HS-27A (cell line): ENCODE measurements at places on chromosomes 5 and 9.

DNA sequence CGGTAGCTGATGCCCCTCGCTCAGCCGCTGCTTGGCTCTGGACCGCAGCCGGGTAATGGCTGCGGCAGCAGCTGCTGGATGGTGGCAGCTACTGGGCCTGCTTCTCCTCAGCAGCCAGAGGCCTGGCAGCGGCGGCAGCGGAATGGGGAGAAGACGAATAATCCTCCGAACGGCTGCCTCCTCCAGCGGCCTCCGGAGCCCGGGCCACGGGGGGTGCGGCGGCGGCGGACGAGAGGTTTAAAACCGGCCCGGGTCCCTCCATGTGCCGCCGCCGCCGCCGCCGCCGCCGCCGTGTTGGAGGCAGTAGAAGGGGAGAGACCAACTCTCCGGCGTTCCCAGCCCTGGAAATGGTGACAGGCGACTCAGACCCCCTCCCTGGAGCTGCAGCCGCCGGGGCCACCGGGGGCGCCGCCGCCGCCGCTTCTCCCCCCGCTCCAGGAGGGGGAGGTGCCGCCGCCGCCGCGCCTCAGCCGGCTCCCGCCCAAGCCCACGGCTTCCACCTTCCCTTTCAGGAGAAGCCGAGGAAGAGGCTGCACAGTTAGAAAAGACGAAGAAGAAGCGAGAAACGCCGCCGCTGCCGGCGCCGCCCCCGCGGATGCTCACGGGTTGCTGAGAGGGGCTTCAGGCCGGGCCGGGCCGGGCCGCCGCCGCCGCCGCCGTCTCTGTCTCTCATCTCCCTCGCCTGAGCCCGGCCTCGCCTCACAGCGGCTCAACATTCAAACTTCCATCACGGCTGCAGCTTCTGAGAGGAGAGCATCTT, 118.4 kb upstream of the PRSS3 start:
- no peak for DNase-seq

GRCh38 chr5:62283861-62284260, 22.1 kb upstream of the KIF2A start:
- no peak for DNase-seq

DNA sequence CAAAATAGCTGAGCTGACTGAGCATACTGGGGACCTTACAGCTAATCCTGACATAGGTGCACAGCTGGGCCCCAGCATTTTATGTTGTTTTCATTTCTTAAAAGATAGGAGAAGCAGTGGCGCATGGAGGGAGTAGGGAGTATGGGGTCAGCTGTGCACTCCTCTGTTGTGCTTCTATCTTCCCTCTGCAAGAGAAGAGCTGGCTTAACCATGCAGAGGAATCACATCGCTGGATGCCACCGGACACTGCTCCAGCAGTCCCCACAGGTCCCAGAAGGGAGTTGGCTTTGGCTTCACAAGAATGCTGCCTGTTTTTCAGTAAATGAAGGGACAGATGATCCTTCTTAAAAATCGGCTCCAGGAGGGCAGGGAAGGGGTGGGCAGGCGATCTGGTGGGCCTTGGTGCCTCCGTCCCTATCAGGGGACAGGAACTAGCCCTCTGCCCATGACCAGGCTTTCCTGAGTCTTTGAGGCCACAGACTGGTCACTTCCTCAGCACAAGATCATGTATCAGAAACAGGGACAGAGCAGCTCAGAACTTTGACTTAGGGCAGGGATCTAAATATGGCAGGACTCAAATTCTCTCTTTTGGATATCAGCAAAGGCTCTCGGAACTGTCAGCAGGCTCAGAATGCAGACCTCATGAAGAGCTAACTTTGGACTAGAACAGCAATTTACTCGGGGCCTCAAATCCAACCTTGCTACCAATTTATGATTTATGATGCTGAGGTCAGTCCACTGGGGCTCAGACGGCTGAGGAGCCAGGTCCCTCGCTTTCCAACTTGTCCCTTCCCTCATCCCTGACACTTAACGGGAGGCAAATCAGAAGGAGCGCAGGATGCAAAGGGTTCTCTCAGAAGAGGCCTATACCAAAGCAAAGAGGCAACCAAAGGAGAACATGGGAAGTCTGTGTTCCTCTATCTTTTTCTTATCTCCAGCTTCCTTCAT, 47.2 kb downstream of the MARCHF3 start:
- no peak for DNase-seq

- no peak for DNase-seq
Observed at GRCh38 chr9:72930828-72931227, 22.0 kb downstream of the ALDH1A1 start.

- no peak for DNase-seq
Observed at GRCh38 chr5:67809589-67809988, 406.0 kb upstream of the PIK3R1 start.

DNA sequence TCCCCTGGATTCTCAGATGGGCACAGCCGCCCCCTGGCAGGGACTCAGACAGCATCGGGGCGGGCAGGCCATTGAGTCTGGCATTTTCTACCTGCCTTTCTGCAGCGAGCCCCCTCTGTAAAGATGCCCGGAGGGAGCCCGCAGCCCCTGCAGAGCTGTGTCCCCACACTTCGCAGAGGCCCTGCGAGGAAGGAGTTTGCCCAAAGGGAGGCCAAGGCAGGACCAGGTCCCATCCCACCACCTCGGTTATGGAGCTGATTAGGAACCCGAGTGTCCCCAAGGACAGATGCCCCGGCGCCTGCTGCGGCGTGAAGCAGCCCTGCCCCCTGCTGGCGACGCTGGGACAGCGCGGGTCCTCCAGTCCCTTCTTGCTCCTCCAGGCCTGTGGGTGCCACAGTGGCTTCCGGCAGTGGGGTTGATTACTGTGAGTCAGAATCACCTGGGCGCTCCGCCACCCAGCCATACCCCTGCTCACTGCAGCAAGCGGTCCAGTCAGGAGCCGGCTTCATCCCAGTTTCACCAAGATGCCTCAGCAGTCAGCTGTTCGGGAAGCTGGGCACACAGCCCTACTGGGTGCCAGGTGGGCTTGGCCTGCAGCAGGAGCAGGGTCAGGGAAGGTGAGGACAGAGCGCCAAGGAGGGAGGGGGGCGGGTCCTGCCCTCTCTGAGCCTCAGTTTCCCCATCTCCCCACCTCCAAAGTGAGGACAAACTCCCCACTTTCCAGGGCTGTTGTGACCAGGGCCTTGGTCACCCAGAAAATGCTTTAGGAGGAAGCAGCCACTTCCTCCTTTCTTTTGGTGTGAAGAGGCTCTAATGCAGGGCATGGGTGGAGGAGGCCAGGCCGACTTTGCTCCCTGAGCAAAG, 117.2 kb downstream of the RXRA start:
- DNase-seq, result peak; percentile 36

DNA sequence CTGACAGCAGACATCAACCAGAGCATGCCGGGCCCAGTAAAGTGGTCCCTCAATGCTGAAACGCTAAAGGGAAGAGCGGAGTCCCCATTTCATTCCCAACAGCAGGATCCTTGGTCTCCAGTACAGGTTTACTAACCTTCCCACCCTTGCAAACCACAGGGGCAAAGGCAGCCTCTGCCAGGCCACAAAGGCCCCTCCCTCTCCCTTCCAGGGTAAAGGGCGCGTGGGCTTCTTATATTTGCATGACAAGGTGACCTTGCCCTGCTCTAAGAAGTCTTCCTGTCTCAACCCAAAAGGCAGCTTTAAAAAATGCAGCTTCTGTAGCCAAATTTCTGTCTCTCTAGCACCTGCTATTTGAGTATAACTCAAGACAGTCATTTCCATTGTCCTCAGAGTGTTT, 131.5 kb upstream of the PTCH1 start:
- no peak for DNase-seq

DNA sequence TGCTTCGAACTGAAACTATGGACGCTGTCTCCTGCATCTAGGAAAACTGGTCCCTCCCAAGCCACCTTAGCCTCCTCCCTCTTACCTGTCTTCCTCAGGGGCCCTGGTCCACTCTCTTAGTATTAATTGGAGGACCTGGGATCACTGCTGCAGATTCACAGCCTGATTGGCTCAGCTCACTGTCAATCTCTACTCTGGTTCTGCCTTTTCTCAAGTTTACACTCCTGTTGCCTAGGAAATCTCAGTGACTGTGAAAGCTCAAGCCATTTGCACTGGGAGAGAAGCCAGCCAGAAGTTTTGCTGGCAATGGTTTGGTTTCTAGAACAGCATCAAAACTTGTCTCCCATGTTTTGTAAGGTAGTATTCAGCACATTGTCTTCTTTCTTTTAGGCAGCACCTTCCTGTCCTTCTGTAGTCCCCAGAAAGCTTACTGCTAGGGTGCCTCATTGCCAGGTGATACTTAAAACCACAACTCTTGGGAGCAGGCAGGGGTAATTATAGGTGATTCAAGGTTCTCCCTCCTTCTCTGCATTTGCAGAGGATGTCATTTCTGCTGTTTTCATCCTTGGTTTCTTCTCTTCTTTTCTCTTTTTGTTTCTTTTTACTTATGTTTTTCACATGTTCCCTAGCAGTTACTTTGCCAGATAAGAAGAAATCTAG, at the start of gene CAPSL:
Gene CAPSL, minus strand, starts transcription at position 55 of the 660 bp plus-strand sequence. CDS start 17,502 bp downstream, outside the sequence.
- DNase-seq, result no peak

DNA sequence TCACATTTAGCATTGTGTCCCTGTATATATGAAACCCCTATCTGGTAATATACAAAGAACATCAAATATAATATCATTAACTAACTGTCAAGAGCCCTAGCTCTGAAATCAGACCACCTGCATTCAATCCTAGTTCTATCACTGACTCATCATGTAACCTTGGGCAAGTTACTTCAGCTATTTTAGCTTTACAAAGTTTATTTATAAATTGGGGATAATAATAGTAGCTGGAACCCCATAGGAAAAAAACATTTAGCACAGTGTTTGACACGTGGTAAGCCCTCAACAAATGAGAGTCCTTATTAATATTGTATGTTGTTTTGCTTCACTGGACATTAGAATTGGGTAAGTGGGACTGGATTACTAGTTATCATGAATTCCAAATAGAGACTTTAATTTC, 157.5 kb downstream of the EBF1 start:
- DNase-seq, result no peak

DNA sequence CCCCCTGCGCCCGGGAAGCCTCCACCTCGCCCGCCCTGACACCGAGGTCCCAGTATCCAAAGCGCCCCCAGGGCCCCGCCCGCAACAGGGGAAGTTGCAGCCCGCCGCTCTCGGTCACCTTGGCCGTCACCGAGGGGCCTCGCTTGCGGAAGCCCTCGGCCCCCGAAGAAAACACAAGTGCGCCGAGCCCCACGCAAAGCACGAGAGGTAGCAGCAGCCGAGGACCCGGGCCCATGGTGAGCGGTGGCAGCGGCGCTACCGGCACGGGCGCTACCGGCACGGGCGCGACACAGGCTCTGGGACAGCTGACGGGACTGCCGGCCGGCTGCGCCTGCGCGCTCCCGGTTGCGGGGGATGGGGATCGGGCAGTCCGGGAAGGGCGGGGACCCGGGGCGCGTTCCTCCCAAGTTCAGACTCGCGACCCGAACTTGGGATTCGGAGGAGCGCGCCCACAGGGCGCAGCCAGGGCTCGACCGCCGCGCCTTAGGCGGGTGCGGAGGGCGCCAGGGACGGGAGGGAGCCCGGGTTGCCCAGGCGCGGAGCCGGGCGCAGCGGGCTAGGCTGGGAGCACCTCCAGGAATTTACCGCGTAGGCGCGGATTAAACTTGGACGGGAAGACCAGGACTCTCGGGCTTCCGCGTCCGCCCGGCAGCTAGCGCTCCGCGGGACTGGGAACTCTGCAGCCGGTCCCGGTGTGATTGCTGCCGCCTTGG, at the start of gene PPIC:
Gene PPIC, minus strand, starts transcription at position 335 of the 713 bp plus-strand sequence. Its CDS starts 100 bp downstream, at position 235.
- DNase-seq, result peak; percentile 33
